NCI-H226 (cell line): ENCODE measurements at places on chromosomes 1 and 21.

DNA sequence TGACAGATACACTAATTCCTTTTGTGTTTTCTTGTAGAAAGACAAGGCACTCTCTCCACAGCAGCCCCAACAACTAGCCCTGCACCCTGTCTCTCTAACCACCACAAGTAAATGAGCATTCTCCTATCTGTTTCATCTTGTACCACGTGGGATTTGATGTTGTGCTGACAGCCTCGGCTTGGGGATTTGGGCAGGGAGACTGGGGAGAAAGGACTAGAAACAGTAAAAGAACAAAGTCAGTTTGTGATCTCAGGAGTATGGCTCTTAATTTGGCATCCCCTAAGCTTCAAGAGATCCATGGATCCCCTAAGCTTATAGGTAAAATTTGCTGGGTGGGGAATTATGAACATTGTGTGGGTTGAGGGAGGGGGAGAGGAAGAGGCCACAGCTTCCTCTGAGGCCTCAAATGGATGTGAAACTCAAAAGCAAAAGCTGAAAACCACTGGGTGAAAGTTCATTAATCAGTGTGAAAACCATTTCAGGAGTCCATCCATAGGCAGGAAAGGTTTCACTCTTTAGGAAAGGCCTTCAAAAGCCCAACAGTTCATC lies 3.1 kb downstream of the C1orf162 start:
- no peak for DNase-seq

GRCh38 chr1:151175041-151175741 lies 590 bp downstream of the TMOD4 start:
- DNase-seq: no peak

DNA sequence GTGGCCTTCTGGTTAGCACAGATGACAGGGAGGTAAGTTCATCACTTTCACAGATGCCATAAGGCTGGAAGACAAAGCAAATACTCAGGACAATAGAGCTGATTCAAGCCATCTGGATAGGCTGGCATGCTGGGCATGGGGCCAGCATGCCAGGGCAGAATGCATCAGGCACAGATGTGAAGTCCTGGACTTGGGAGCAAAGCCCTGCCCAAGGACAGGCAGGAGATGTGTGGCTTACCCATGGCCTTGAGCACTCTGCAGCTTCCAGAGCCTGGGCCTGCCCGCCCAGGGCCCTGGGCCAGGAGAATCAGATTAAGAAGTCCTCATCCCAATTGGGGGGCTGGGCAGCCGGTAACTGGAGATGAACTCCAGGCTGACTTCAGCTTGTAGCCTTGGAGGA lies 135.7 kb upstream of the ZC3H12A start:
- no peak for DNase-seq

- no peak for DNase-seq
These were observed 66.1 kb upstream of the PLA2G4A start for GRCh38 chr1:186762653-186763052.

DNA sequence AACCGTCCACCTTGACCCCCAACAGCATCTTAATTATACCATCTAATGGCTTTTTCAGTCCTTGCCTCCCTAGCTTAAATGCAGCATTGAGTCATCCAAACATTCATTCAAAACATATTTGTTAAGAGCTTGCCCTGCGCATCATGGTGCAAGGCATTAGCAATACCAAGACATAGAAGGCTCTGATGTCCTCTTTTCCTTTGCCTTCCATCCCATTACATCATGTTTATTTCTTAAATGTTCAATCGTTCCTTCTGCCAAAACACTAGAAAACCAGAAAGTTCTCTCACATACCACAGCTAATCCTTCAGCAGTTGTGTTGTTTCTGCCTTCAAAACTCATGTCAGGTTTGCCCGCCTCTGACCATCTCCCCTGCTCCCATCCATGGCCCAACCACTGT lies 29.8 kb upstream of the VTCN1 start:
- no peak for DNase-seq

DNA sequence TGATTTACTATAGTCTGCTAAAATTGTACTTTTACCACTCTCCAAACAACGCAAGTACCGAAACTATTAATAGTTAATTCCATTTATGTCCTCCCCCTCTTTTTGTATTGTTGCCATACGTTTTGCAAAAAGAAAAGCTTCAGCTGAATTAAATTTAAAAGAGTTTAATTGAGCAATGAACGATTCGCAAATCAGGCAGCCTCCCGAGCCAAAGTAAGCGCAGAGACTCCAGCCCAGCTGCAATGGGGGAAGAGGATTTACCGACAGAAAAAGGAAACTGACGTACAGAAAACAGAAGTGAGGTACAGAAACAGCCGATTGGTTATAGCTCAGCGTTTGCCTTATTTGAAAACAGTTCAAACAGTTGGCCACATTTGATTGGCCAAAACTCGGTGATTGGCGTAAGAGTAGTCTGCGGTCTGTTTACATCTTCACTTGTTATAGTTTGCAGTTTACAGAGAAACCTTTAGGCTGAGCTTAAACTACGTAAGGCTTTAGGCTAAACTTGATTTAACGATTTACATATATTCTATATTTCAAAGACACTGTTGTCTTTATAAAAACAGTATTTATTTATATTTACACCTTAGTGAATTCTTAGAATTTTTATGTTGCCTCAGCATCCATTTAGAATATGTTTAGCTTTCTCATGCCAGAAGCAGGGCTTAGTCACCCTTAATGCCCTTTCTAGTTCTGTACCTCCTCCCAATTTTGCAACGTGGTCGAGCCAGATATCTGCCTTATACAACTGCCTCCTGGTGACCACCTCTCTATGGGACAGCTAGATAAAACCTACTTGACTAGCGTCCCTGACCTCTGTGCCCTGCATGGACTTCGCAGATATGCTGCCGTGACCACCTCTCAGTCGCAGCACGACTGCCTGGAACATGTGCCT lies 23.8 kb downstream of the CR1 start:
- no peak for DNase-seq
